ENCODE measurements at places on chromosomes 2 and 18.

- no peak for DNase-seq
These were observed 123.1 kb downstream of the EIPR1 start for GRCh38 chr2:3254442-3254941.

DNA sequence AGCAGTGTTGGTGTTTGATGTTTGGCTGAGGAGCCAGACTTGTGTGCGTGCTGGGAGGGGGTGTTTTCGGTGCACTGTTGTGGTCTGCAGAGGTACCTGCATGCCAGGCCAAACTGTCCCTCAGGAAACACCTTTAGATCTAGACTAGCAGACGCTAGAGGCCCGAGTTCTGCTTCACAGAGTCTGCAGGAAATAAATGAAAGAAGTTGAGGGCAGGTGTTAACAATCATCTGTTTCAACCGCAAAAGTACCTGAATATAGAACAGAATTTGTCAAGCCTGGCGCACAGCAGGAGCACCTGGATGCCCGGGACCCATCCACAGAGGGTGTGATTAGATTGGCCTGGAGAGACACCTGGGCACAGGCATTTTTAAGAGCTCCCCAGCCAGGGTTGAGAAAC lies 40.5 kb upstream of the REL start:
- no peak for DNase-seq

- DNase-seq = no peak
These were observed 156.9 kb upstream of the DCC start for GRCh38 chr18:52183107-52183506.

GRCh38 chr2:237980087-237980486 lies 13.3 kb downstream of the UBE2F start:
- DNase-seq = no peak

GRCh38 chr18:79932907-79933306 lies 18.5 kb downstream of the SLC66A2 start:
- no peak for DNase-seq

DNA sequence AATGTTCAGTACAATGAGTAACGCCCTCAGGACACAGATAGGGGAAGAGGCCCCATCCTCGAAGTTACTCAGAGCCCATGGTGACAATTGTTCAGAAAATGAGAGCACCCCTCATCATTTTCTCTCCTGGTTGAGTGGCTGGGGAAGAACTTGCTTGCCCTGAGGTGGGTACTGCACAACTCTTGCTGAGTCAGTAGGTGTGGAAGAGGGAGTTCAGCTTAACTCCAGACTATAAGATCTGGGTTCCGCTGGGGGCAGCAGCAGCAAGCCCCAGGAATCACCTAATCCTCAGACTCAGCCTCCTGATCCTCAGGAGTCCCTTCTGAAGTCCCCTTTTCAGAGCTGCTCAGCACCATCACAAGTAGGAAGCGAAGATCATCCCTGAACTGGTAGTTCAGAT lies 123.7 kb downstream of the PIEZO2 start:
- no peak for DNase-seq

DNA sequence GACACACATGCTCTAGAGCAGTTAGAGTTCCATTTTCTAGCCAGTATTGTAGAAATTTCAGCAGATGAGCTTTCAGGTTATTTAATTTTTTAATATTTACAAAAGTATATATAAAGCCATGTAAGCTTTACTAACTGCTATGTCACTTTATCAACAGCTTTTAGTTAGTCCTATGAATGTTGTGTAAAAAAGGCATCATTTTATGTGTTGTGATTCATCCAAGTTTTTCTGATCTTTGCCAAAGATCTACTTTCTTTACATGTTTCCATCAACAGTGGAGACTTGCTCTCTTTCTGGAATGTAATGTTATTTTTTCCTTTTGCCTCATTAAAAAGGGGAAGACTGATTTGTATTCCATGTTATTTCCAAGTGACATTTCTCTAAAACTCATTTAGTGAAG lies 125.2 kb upstream of the TFPI start:
- no peak for DNase-seq

- no peak for DNase-seq
These were observed 48.1 kb downstream of the SH3BP4 start for GRCh38 chr2:234999740-235000425.

DNA sequence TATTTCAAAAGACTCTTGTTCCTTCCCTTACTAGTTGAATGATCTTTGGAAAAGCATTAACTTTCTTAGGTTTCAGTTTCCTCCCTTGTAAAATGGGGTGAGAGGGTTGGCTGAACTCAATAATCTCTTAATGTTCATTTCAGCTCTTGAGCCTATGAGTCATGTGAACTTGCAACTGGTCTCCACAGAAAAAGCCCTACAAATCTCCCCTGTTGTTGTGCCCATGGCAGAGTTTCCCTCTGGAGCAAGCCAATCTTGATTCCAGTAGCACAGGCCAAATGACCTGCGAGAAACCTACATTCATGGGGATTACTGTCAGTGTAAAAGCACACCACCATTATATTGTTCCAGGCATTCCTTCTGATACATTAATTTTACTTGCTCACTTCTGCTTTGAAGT lies 388.9 kb downstream of the ALK start:
- no peak for DNase-seq

- no peak for DNase-seq
These were observed 2.1 kb upstream of the HAAO start for GRCh38 chr2:42794271-42795046.

DNA sequence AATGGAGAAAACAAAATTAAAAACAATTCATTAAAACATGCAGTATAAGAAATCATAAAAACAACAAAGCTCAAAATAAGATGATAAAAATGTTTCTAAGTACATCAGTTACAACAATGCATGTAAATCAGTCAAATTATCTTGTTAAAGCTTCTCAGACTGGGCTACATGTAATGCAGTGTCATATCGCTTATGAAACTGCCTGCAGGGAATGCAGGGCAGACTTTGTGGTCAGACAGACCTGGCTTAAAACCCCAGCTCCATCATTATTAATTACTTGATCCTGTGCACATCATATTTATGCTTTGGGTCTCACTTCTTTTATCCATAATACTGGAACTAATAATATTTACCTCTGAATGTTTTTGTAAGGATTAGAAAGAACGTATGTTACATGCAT lies 74.6 kb downstream of the PID1 start:
- no peak for DNase-seq

DNA sequence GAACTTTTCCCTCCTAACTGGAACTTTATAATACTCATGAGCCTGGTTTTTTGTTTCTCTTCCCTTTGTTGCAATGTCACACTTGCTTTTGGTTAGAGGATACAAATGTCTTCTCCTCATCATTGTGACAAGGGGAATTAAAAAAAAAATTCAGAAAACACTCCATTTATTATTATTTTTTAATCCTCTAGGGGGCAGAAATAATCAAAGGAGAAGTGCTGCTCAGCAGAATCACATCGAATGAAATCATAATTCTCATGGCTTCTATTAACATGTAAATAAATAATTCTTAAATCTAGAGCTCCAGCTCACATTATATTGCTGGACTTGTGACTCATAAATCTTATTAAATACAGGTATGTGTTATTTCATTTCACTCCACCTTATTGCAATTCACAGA lies 273.8 kb downstream of the TRIB2 start:
- DNase-seq = no peak

GRCh38 chr2:113791697-113792590 lies 35.5 kb upstream of the SLC35F5 start:
- DNase-seq = no peak

GRCh38 chr2:23624378-23624777 lies 239.4 kb downstream of the KLHL29 start:
- no peak for DNase-seq

- no peak for DNase-seq
These were observed 166.7 kb downstream of the CLIP4 start for GRCh38 chr2:29281916-29282247.

DNA sequence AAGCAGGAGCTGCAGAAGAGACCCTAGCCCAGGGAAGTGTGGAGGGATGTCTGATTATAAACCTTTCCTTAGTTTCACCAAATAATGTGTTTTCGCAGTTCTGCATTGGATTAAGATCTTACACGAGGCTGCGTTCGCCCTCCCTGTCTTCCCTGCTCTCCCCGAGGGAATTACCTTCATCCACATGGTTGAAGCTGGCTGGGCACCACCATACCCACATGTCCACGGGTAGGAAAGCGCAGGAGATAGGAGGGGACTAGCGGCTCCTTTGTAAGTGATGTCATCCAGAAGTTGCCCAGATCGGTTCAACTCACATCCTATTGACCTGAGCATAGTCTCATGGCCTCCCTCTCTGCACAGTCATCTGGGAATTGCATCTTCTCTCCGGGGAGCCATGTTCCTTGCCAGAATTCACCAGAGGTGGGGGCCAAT lies 1.1 kb downstream of the TTL start:
- DNase-seq = no peak

DNA sequence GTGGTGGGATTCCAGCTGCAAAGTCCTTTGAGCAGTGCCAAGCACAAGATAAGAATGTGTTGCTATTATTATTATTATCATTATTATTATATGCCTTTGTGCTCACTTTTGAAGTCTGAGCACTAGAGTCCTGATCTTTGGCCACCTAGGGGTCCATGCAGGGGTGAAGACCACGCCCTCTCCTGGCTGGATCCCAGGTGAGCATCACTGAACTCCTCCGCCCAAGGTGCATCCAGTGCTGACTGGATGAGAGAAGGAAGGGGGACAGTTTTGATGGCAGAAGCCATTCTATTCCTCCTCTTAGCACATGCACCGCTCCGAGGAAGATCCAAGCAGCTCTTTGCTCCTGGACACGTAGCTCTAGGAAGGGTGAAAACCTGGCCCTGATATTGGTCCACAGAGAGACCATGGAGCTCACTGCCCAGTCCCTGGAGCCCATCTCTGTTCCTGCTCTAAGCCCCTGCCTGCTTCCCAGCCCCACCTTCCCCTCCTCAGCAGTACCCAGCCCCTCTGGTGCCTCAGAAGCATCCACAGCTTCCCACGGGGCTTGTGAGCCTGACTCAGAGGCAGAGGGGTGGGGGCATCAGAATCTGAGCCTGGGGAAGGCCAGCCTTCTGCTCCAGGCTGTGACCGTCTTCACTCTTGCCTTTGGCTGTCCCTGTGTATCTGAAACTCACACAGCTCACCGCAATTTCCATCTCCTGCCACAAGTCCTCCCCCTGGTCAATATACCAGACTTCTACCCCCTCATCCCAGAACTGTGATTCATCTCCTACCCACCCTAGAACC lies 45.4 kb downstream of the MCFD2 start:
- no peak for DNase-seq

DNA sequence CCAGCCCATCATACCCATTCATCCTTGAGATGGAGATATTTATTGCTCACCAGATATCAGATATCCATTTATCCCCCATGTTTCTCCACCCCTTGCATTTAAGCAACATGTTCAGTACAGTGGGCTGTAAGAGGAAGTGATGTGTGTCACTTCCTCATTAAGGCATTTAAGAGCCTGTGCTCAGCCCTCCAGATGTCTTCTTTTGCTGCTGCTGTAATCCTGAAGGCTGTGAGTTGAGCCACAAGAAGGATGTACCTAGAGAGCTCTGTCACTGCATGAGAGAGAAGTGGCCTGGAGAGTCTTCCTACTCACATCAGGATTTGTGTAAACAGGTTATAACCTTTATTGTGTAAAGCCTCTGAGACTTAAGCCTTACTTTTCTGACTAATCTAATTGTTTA lies 151.8 kb upstream of the UNC80 start:
- no peak for DNase-seq

GRCh38 chr2:43407935-43408334 lies 181.5 kb upstream of the ZFP36L2 start:
- no peak for DNase-seq

DNA sequence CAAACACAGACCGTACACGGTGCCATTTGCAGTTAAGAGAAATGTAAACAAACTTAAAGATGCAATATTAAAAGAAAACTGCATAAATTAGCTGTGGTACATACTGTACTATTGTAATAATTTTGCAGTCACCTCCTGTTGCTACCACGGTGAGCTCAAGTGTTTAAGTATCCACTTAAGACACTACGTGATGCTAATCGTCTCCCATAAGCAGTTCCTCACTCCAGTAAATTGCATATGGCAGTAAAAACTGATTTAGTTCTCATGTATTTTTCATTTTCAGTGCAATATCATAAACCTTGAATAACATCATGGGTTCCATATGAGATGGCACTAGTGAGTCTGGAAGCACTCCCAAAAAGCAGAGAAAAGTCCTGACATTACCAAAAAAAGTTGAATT lies 14.4 kb downstream of the CLEC4F start:
- DNase-seq = no peak

DNA sequence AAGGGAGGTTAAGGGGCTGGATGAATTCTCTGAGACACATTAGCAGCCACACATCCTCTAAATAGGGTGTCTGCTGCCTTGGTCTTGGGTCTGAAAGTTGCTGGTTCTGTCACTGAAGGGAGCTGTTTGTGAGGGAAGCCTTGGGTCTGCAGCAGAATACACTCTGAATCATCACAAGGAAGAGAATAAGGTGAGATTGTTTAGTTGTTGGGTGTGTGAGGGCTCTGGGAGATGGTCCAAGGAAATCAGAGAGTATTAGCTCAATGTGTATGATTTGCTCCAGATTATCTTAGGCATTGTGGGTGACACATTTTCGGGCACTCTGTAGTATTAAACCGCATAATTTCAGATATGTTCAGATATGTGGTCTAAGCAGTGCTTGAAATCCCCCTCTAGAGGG lies 548.5 kb downstream of the SLC4A3 start:
- DNase-seq = no peak

- no peak for DNase-seq
These were observed 90.1 kb upstream of the ARL5A start for GRCh38 chr2:151918308-151918707.
